Neural crest cell (in vitro differentiated cells): ENCODE measurements at places on chromosomes 3 and 15.

DNA sequence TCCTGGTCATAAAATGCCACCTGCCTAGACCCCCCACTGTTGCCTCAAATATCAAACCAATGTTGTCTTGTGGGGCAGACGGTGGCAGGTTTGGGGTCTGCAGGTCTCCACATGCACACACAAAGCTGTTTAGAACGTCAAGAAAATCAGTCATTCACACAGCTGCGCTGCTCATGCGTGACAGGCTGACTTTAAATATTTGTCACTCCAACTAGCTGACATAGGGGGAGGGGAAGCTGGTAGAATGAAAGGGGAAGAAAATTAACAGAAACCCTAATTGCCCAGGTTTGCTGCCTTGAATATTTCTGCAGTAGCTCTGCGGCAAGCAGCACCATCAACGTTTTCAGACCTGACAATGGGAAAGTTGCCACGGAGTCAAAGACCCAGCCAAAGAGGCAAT, 201.8 kb downstream of the ABHD5 start:
- DNase-seq = no peak

DNA sequence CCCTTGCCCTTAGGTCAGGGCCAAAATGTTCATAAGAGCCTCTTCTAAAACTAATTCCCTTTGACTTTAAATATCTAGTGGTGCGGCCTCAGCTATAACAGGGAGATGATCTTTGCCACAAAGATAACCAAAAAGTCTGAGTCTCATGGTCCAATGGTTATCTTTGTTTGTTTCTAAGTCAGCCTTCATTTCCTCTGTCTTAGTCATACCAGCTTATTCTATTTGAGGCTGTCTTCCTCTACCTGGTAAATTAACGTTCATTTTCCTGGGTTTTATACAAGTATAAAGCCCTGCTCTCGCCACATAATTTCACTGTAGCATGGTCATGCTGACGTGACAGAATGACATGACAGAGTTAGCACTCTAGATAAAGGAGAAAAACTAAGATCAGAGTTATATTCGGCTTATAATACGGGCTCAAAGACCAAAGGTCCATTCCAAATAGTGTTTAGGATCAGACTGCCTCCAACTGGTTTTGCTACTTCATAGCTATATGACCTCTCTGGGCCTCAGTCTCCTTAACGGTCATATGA, 18.4 kb downstream of the ZNF860 start:
- no peak for DNase-seq

DNA sequence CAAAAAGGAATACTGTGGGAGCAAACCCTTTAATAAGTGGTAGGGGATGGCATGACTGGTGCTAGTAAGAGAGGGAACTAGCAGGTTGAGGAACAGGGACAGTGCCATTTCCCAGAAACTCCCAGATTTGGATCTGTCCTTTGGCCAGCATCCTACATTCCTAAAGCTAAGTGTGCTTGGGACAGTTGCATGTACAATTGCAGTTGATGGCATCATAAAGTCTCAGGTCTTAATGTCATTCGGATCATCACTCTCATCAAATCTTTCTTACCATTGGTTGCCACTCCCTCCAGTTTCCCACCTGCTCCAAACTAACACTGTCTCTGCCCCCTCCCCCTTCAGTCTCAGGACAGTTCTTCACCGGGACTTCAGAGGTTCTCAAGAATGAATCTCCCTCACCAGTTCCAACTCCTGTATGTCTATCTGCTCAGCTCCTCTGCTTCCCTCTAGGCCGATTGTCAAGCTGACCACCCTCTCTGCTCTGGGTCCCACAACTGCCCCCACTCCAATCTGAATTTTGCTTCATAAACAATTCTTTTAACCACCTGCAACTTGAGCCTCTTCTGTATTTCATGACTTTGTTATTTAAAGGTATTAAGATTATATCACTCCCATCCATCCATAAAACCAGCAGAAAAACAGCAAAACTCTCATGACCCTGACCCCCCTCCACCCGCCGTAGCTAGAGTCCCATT, 260.8 kb downstream of the CGGBP1 start:
- DNase-seq = no peak

- DNase-seq = no peak
Measured at GRCh38 chr3:181384970-181385369, 326.8 kb upstream of the SOX2 start.

DNA sequence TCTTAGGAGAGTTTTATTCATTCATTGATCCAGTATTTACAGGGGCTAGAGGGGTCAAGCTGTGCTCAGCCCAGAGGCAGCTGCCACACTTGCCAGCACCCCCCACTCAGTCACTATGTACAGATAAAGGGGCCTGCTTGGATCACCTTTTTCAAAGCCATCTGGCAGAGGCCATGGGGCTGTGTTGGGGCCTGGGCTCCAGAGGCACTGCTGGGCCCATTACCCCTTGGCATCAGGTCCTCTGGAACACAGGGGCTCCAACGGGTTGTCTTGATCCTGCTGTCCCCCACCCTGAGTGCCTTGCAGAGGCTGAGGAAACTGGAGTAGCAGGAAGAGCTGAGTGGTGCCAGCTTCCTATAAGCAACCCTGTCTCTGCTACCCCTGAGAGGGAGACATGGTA, 43.9 kb downstream of the SEMA3G start:
- no peak for DNase-seq

GRCh38 chr3:154887869-154888268, 192.2 kb upstream of the MME start:
- no peak for DNase-seq

GRCh38 chr3:56238299-56238698, 230.0 kb downstream of the ERC2 start:
- no peak for DNase-seq

DNA sequence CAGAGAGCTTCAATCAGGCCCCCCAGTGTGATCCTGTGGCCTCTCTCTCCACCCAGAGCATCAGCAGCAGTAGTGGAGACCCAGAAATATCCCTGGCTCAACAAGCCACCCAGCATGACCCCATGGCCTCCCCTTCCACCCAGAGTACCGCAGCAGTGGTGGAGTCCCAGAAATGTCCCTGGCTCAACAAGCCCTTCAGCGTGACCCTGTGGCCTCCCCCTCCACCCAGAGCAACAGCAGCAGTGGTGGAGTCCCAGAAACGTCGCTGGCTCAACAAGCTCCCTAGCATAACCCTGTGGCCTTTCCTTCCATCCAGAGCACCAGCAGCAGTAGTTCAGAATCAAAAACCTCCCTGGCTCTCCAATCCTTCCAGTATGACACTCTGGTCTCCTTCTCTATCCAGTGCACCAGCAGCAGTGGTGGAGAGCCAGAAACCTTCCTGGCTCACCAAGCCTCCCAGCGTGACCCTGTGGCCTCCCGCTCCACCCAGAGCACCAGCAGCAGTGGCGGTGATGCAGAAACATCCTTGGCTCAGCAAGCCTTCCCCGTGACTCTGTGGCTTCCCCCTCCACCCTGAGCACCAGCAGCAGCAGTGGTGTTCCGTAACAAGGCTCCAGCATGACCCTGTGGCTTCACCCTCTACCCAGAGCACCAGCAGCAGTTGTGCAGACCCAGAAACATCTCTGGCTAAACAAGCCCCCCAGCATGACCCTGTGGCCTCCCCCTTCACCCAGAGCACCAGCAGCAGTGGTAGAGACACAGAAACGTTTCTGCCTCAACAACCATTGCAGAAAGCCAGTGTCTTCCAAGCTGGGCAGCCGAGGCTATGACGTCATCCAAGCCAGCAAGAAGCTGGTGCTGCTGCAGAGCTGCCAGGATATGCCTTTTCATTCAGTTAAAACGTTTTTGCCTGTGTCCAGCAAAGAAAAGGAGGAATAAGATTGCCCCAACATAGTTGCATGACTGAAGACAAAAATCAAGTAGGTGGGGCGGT, 61.3 kb upstream of the TAMM41 start:
- DNase-seq = no peak

DNA sequence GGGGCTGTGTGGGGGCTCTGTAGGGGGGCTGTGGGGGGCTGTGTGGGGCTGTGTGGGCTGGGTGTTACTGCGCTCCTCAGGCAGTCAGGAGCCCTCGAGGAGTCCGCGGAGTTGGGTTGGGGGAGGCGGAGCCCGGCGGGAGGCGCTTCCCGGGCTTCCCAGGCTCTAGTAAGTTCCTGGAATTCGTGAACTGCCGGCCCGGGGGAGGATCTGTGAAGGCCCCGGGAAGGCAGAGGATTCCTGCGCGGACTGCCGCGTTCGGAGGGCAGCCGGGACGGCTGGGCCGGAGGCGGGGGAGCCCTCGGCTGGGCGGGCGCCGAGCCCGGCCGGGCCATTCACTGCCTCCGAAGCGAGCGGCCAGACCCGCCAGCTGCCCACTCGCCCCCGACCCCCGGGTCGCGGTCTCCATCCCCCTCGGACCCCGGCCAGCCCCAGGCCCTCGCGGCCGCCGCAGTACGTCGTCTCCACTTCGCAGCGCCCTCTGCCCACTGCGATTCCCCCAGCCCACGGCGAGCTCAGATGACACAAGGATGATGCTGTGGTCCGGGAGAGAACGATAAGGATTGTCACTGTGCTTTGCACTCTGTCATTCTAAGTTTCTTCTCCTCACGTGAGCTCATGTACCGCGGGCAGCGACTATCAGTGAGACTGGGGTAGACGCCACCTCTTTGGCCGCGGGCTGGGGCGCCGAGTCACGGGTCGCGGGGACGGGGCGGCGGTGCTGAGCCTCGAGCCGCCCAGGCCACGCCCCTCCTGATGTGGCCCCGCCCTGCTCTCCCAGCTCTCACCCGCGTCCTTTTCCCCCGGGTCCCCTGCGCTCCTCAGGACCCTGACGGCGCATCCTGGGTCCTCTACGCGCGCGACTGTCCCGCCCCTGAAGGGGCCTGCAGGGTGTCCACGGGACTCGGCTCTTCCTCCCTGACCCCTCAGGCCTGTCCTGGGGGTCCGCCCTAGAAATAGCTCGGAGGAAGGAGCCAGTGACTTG, 65.3 kb downstream of the KLF13 start:
- DNase-seq = peak; percentile 63

DNA sequence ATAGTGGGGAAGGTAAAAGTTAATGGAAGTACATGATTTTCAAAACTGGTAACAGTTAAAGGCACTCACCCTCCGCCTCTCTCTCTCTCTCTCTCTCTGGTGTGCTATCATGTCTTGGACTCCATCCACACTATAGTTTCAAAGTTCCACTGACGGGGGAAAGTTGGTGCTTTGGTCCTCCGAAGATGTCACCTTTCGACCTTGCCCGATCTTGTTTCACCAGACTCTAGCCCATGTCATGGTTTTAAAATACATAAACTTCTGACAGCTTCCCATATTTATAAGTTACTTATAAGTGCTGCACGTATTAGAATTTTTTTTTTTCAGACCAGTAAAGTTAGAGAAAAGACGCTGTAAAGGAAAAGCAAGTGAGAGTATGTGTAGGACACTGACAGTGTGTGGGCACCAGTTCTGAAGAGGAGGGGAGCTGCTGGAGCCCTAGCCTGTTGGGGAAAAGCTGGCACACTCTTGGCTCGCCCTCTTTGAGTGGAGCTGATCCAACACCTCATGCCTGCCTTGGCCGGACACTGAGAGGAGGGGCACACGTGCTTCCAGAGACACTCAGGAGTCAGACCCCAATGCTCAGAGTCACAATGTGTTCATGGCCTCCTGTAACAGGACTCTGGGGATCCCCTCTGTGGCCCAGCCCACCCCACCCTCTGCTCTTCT, 200.5 kb upstream of the TPM1 start:
- no peak for DNase-seq

DNA sequence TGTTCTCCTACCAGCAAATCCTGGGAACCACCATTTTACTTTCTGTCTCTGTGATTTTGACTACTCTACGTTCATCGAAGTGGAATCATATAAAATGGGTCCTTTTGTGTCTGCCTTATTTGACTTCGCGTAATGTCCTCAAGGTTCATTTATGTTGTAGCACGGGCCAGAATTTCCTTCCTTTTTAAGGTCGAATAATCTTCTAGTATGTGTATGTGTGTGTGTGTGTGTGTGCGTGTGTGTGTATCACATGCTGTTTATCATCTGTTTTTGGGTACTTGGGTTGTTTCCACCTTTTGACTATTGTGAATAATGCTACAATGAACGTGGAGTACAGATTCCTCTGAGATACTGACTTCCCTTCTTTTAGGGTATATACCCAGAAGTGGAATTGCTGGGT, 35.3 kb downstream of the STARD5 start:
- no peak for DNase-seq

DNA sequence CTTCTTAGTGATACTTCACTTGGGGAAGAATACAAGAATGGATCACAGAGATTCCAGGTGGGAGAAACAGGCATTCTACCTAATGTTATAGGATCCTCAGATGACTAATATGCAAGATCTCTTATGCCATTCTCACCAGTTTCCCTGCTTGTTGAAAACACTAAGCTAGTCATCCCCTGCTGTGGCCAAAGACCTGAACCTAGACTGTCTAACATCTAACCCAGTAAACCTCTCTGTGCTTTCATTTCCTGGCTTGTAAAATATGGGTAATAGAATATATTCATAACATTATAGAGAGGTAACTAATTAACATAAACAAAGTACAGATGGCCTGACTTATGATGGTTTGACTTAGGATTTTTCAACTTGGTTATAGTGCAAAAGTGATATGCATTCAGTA, 776.3 kb downstream of the TUSC7 start:
- DNase-seq = no peak

DNA sequence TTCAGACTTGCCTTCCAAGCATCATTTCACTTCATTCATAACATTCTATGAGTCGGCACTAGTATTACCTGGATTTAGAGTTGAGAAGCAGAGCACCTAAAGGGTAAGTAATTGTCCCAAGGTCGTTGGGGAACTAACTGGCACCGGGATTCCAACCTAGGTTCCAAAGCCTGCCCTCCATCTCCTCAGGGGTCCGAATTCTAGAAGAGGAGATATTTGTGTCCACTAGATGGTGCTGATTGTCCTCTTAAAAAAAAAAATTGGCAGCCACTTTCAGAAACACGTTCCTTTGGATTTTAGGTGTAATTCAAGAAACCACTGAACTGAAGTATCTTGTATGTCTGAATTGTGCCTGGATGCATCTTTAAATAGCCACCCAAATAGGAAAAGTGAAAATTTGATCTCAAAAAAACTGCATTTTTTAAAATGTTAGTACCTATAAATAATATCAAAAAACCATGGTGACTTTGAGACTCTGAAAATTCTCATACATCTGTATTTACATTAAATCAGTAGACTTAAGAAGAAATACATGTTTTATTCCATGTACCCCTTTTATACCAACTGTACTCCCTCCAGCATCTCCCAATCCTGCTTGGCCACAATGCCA, 3.9 kb upstream of the FSIP1 start:
- DNase-seq = no peak

DNA sequence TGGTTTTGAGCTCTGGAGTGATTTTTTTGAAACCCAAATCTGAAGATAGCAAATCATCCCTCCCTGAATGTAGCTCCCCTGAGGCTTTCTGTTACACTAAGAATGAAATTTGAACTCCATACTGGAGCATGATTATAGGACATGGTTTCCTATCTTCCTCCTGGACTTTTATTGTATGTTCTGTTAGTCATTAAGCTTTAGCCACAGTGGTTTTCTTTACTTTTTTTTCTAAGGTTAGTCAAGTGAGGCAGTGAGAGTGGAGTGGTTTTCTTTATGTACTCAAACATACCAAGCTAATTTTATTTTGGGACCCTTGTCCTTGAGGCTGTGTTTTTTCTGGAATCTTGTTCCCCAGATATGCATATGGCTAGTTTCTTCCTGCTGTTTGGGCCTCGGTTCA, 55.2 kb upstream of the FRMD4B start:
- no peak for DNase-seq
